ENCODE measurements at places on chromosomes 11 and 22. TPM values are rescaled to one million over a fixed set of nuclear protein-coding genes. Genes with fewer than 3 reads are reported as not detected.

- no peak for DNase-seq
Observed at GRCh38 chr22:19876314-19876940, 21.8 kb upstream of the GNB1L start.

DNA sequence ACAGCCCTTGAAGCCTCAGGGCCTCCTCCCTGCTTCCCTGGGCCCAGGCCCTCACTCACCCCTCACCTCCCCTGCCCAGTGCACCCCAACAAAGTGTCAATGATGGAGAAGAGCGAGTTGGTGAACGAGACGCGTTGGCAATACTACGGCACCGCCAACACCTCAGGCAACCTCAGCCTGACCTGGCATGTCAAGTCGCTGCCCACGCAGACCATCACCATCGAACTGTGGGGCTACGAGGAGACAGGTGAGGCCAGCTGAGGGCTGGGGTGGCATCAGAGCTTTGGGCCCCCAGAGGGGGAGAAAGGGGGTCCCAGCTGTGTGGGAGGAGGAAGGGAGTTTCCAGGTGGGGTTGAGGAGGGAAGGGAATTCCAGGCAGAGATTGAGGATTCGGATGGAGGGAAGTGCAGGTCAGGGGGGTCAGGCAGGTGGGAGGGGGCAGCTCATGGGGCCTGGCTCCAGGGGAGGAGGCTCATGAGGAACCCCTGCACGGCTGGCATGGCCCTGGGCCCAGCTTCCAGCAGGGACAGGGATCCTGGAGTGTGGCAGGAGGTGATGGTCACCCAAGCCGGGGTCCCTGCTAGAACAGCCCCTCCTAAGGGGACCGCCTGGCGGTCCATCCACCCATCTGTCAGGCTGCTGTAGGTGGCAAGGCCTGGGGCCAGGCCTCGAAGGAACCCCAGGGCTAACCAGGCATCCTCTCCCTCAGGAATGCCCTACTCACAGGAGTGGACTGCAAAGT is 2.9 kb downstream of the SUSD2 start:
- DNase-seq, result no peak

STK33 gene
- total RNA-seq, result 0.81 TPM

TEX12 gene
- not detected for total RNA-seq

GRCh38 chr11:117375960-117376359 is 48.3 kb downstream of the CEP164 start:
- no peak for DNase-seq

PRR33 gene
- total RNA-seq, result not detected

DNA sequence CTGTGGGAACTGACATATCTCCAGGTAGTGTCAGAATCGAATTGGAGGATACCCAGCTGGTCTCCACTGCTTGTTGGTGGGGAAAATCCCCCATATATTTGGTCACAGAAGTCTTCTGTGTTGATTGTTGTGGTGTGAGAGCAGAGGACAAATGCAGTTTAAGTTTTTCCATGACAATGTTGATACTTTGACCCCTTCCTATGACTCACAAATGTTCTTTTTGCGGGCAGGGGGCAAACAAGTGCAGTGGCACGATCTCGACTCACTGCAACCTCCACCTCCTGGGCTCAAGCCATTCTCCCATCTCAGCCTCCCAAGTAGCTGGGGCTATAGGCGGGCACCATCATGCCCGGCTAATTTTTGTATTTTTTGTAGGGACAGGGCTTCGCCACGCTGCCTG is 7.4 kb upstream of the PATL1 start:
- DNase-seq, result no peak

- DNase-seq, result peak; percentile 74
Observed at GRCh38 chr11:35525501-35526175, at the start of gene PAMR1. Gene PAMR1, minus strand, starts transcription at chr11:35525616. Its CDS starts 31 bp downstream, at chr11:35525585.

GRCh38 chr11:128260398-128260797 is 327.0 kb downstream of the ETS1 start:
- DNase-seq, result no peak

Data from HFFc6 (cell line).